ENCODE measurements at places on chromosomes 2 and 18.

DNA sequence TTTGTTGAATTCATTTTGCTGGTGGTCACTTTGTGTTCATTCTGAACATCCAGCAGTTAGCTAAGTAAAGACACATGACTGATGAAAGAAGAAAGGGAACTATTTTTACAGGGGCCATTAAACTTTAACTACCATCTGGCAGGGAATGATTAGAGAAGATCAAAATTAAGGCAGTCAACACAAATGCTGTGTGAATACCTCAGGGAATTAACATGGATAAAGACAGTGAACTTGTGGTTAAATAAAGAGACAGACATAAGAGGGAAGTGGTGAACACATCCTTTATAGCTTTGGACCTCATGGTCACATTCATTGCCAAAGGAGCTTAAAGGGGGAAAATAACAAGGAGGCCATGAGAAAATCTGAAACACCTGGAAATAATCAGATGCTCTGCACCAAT is 52.6 kb upstream of the ATP5MC3 start:
- no peak for DNase-seq

DNA sequence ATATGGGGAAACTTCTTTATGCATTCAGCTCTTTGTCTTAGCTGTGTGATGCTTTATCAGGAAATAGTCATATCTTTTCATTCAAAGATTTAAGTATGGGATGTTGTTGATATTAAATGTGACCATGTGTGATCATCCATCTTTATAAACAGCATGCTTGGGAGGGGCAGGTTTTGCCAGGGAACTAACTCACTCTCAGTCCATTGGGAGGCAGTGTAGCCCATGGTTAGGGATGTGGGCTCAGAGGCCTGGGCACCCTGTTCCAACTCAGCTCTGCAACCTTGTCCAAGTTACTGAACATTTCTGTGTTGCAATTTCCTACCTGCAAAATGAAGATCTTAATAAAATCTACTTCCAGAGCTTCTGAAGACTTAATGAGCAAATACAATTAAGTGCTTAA is 92.0 kb upstream of the BCL2L11 start:
- no peak for DNase-seq

DNA sequence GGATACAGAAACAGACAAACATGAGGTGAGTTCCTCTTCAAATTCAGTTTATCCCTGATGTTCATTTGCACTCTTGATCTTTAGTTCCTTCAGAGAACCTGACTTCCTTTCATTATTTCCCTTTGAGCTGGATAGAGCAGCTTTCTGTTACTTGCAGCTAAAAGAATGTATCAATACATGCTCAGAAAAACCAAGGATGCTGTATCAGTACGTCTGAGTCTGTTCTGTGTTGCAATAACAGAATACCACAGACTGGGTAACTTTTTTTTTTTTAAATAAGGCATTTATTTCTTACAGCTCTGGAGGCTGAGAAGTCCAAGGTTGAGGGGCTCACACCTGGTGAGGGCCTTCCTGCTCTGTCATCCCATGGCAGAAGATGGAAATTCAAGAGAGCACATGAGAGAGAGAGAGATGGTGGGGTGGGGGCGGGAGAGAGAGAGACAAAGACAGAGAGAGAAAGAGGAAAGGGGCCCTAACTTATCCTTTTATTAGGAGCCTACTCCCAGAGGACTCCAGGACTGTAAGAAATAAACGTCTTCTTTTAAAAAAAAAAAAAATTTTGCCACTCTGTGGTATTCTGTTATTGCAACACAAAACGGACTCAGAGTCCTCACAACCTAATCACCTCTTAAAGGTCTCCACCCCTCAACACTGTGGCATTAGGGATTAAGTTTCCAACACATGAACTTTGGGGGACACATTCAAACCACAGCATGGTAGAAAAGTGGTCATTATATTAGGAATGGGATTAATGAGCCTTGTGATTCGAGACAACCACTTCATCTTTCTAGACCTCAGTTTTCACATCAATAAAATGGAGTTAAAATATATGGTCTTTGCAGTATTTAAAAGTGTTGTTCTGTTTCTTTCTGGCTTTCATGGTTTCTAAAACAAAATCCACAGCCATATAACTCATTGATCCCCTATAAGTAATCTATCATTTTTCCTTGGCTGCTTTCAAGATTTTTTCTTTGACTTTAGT is 18.4 kb upstream of the SELENOI start:
- DNase-seq: no peak

DNA sequence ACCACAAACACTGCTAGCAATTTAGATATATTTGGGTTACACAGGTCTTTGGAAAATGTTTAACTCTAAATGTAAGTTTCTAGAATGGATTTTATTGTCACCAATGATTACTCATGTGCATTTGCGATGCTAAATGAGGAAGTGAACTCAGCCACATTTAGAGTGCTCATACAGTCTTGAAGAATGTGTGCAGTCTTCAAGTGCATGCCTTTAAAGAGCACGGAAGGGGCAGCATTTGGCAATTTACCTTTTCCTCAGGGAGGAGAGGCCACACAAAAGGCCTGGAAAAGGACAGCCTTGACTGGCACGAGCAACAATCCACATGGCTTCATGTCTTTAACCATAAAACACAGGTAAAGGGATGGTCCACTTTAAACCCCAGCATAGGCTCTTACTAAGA is 78.5 kb upstream of the STK17B start:
- DNase-seq: no peak

GRCh38 chr2:208320686-208321085 is 54.6 kb downstream of the PIKFYVE start:
- no peak for DNase-seq

DNA sequence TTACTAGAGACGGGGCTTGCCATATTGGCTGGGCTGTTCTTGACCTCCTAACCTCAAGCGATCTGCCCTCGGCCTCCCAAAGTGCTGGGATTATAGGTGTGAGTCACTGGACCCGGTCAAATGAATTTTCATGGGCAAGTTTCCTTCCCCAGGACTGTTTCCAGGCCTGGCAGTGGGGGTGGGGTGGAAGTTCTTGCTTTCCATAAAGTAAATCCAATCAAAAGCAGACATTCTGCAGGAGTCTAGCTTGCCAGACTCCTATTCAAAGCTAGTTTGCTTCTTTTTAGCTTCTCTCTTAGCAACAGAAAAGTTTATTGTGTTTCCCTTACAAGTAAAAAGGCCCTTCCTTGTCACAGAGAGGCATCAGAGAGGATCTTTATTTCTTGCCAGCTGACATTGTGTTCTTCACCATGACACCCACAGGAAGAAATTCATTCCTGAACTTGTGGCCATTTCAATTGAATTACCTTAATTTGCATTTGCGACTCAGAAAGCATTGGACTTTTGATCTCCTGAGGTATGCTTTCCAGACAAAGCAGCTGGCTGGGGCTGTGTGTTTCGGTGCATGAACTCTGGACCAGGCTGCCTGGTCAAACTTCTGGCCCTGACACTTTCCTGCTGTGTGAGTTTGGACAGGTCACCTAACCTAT is 37.9 kb downstream of the LYPD1 start:
- no peak for DNase-seq

DNA sequence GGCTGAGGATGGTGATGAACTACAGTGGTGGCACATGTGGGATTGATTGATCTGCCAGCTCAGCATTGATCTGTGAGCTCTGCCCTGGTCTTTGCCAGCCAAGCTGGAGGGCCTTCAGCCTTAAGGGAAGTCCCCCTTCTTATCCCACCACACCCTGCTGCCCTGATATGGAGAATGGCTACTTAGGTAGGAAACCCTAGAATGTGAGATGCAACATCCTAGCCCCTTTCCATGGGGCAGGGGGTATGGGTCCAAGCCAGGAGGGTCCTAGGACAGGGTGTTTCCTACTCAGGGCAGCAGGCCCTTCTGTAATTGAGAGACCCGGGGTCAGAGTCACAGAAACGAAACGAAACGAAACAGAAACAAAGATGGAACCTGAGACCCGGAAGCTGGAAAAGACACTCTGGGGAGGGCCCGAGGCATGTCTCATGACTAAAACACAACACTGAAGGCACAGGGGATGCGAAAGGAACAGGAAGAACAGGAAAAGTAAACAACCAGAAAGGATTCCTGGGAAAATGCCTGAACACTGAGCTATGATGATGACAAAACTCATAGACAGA is 16.9 kb upstream of the SULT1C2 start:
- no peak for DNase-seq

- DNase-seq: no peak
These were observed 4.0 kb downstream of the IMP4 start for GRCh38 chr2:130346741-130347066.

- no peak for DNase-seq
These were observed 66.2 kb downstream of the HNMT start for GRCh38 chr2:138030459-138030858.

- no peak for DNase-seq
These were observed 230.8 kb upstream of the SMIM21 start for GRCh38 chr18:75658330-75658729.

DNA sequence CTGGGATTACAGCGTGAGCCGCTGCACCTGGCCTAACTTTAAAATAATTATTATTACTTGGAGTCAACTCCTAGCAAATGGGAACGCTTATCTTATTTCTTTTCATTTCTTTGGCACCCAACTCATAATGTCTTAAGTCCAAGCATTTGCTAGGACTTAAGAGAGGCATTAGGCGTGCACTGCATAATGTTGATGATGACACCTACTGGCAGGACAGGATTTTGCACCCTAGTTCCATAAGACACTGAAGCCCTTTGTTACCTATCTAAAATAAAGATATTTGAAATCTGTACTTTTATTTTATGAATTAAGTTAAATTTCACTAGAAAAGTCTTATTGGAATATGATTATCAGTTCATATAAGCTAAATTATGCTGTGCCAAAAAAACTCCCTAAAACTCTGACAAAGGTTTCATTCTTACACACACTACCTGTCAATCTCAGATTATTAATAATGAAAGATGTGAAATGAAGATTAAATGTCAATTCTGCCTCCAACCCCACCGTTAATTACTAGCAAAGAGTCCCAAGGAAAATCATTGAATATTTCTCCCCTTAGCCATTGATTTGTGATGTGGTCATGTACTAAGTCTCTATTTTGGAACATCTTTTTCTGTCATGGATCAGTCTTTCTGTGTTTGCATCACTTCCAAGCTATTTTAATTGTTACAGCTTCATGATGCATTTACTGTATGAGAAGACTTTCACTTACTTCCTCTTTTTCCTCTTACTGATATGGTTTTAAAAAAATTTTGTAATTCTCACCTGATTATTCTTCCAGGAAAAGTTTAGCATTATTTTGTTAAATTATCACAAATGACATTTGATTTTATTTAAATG is 12.7 kb upstream of the CDH2 start:
- no peak for DNase-seq

DNA sequence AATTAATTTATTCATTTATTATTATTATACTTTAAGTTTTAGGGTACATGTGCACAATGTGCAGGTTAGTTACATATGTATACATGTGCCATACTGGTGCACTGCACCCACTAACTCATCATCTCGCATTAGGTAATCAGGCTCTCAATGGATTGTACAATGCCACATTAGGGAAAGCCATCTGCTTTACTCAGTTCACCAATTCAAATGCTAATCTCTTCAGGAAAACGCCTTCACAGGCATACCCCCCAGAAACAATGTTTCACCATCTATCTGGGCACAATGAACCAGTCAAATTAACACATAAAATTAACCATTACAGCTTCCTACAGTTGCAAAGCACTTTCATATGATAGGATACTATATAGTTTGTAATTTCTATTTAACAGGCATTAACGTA is 84.8 kb upstream of the DNAJC10 start:
- no peak for DNase-seq

GRCh38 chr2:230319211-230319862 is 7.7 kb upstream of the SP140L start:
- peak; percentile 38 for DNase-seq

DNA sequence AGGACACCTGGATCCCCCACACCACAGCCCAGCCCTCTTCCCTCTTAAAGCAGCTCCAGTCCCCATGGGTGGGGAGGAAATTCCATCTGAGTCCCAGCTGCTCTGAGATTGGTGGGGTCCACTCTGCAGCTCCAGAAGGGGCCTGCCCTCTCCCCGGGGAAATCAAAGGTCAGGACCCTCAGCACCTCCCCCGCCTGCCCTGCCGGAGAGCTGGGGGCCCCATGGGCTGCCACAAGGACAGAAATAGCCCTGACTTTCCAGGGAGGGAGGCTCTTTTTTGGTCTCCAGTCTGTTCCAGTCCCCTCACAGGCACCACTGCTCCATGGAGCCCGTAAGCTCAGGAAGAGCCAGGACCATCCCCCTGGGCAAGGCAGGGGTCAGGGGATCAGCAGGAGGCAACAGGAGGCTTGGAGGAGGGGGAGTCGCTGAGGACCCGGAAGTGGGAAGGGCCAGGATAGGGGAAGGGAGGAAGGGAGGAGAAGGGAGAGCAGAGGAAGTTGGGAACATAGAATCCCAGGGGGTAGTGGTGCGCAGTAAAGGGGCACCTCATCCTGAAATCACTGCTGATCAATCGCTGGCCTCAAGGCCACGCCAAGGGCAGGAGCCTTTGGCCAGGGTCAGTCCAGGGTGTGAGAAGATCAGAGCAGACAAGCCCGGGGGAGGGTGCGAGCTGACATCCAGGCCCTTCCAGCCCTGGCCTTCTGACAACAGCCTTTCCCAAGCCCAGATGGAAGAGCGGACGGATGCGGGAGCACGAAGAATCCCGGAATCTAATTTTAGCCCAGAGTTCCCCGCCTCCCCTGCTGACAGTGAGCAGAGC is 7.6 kb downstream of the ADRA2B start:
- DNase-seq: no peak

DNA sequence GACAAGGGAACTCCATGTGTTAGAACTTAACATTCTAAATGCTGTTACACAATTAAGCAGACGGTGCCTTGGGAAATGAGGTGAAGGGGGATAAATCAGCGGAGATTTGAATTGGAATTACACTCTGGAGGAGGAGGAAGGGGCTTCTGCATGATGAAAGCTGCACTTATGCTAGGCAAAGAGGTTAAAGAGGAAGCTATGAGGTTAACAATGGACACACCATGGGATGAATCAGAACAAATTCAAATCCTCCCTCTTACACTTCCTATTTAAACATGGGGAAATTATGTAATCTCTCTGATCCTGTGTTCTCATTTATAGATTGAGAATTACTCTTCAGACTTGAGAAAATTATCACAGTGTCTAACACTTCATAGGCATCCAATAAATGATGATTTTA is 121.5 kb upstream of the SIX2 start:
- DNase-seq: no peak

- DNase-seq: no peak
These were observed 29.2 kb downstream of the EPAS1 start for GRCh38 chr2:46326231-46326980.

GRCh38 chr2:72117029-72117428 is 30.6 kb downstream of the CYP26B1 start:
- no peak for DNase-seq

- no peak for DNase-seq
These were observed 84.9 kb downstream of the XRCC5 start for GRCh38 chr2:216194013-216194412.

DNA sequence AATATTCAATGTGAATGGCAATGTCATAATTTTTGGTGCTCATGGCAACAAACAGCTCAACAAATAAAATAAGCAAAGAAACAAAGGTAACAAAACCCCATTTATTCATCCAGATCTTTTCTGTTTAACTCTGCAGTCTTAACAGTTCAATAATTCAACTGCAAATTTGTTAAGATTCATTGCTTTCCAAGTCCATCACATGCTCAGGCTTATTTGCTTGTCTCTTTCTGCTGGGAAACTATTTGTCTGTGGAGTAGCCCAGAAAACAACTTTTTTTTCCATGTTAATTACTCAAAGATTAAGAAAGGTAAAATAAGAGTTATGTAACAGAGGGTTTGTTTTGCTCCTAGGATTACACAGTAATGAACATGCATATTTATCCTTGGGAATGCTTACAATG is 92.6 kb upstream of the PNPT1 start:
- DNase-seq: no peak

- no peak for DNase-seq
These were observed 229.1 kb downstream of the PHLPP1 start for GRCh38 chr18:62944454-62944853.

GRCh38 chr2:157075924-157076323 is 181.6 kb upstream of the GALNT5 start:
- no peak for DNase-seq

All from activated CD8-positive, alpha-beta memory T cell treated with anti-CD3 and anti-CD28 coated beads for 1 hour (primary cell).